ENCODE measurements at places on chromosomes 6 and 20. TPM values are rescaled to one million over a fixed set of nuclear protein-coding genes. Genes with fewer than 3 reads are reported as not detected.

- H3K27me3 ChIP-seq: peaks cover 46% of the 10 kb centered on the region
- H3K4me1 ChIP-seq: 0 out of 2 replicates have a peak, but pooled peaks cover 4% of the 10 kb centered on the region
- H3K27ac ChIP-seq: no peak overlapping the region
- H3K36me3 ChIP-seq: no peaks in the 10 kb centered on the region
- H3K4me3 ChIP-seq: no peak overlapping the region
Measured at GRCh38 chr20:9627219-9627618, 112.8 kb downstream of the LAMP5 start.

DNA sequence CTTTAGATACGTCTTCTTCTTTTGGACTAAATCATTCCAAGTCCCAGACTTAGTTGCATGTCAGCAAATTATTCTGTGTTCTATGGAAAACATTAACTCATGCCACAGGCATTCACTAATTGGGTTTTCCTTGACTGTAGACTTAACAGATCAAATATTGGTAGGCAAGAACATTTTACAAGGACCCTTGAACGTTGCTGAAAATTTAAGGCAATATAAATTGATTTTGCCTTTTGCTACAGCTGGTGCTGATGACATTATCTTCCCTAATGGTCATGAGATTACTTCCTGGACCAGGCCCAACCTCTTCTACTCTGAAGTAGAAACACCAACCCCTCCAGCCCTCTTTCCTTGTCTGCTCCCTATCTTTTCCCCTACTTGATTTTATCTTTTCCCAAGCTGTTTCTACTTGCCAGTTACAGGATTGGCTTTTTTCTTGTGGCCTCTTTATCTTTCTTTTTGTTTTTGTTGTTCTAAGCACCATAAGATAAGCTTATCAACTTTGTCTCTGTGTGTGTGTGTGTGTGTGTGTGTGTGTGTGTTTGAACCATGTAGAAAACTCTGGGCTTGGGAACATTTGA, 514.0 kb upstream of the SOX4 start:
- H3K4me1 ChIP-seq: no peaks in the 10 kb centered on the region
- DNase-seq: no peak
- no peak overlapping the region for H3K4me3 ChIP-seq
- no peak overlapping the region for H3K27ac ChIP-seq

GRCh38 chr6:139738801-139739455, 364.5 kb upstream of the CITED2 start:
- peaks cover 11% of the 10 kb centered on the region for H3K4me1 ChIP-seq
- no peak for DNase-seq
- H3K27me3 ChIP-seq: no peaks in the 10 kb centered on the region
- no peak overlapping the region for H3K4me3 ChIP-seq
- H3K27ac ChIP-seq: no peak overlapping the region

DNA sequence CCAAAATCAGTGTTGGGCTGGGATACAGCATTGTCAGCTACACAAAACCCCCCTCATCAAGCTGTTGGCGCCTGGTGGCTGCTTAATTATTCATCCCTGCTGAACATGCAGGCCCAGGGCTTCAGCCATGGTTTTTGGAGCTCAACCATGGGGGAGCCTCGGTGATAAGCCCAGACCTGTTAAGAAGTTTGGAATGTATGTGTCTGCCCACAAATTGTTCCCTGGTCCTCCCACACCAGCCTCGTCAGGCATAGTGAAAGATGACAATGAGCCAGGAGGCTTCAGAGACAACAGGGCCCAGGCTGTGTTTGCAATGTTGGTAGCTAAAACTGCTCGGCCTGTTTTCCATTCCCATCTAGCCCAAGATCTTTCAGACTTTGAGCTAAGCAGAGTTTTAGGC, 34.8 kb upstream of the SIRPA start:
- no peaks in the 10 kb centered on the region for H3K4me1 ChIP-seq
- H3K27ac ChIP-seq: no peak overlapping the region
- H3K36me3 ChIP-seq: no peaks in the 10 kb centered on the region
- H3K27me3 ChIP-seq: peaks cover 7% of the 10 kb centered on the region
- no peak overlapping the region for H3K4me3 ChIP-seq

The BPI gene
- total RNA-seq: not detected

The CLPSL2 gene
- total RNA-seq: not detected

The DSP gene
- total RNA-seq: 71.6 TPM
